ENCODE measurements at places on chromosomes 13 and 19.

DNA sequence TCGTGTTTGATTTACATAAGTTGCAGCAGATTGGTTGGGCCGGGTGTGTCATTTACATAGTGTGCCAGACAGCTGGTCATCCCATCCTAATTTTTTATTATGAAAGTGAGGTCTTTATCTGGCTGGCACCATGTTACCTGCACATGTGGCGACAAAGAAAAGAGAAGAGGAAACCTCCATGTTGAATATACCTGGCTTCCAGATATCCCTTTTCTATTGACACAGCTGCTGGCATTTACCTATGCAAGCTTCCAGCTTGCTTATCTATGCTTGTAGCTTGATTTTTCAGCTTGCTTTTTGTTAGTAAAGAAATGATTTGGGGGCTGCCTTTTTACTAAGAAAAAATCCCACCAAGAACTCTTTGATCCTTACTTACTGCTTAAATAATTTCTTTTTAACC, 681.3 kb upstream of the SLITRK1 start:
- no peak for DNase-seq

DNA sequence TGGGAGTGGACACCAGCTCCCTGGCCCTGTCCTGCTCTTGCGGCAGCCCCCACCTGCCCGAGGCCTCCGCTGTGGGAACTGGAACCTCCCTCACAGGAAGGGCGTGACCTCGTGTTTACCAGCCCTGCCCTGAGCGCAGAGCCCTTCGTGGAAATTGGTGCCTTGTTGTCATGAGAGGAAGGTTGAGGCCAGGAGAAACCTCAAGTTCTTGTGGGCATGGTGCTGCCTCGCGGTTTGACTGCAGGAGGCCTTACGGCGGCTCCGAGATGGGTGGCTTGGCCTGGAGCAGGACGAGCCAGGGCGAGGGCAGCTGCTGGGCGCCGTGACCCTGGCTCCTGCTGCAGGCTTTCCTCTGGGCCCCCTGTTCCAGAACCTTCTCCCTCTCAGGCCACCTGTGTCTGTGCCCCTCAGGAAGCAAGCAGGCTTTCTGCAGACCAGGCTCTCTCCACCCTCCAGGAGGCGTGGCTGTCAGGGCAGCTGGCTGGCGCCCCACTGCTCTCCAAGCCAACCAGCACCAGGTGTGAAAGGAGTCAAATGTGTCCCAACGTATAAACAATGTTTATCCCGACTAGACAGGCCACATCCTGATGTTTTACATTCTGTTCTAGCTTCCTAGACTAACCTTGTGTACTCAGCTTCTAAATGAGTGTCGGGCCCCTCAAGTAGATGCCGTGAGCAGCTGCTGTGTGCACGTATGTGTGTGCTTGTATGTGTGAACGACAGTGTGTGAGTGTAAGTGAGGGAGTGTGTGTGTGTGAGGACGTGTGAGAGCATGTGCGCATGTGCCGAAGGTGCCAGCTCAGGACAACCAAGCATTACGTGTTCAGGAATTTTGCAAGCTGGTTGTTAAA, 10.4 kb upstream of the RASA3 start:
- peak; percentile 58 for DNase-seq

DNA sequence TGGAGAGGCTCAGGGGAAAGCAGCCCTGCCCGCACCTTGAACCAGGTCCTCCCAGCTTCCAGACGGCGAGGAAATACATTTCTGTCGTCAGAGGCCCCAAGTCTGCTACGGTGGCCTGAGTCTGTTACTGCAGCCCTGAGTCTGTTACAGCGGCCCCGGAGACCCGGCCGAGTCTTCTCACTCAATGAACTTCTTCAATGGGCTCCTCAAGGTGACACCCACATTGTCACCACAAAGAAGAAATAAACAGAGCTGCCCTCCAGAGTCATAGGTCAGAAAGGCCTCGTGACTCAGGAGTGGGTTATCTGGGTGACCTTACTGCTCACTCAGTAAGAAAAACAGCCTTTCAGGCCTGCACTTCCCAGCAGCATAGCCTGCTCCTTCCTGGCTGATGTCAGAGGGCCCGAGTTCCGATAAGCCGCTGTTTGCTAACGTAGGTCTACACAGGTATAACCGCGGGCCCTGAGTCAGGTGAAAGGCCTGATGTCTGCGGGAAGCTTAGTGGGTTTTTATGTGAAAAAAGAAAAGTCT, 66.9 kb upstream of the TM9SF2 start:
- peak; percentile 84 for DNase-seq

- DNase-seq, result no peak
Observed at GRCh38 chr19:29016926-29017760, 195.8 kb downstream of the UQCRFS1 start.

- no peak for DNase-seq
Observed at GRCh38 chr19:50694815-50695145, 24.8 kb downstream of the SHANK1 start.

DNA sequence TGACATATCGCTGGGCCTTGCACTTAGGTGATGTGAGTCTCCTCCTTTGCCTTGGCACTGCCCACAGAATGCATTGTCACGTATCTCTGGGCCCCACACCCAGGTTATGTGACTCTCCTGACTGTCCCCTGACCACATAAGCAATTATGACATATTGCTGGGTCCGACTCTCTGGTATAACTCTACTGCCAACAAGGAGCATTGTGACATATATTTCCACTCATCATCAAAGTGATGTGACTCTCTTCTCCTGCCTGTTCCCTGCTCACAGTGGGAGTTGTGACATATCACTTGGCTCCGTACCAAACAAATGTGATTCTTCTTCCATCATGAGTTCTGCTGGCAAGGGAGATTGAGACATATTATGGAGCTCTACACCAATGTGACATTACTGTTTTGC, 15.4 kb upstream of the ZNF681 start:
- no peak for DNase-seq

DNA sequence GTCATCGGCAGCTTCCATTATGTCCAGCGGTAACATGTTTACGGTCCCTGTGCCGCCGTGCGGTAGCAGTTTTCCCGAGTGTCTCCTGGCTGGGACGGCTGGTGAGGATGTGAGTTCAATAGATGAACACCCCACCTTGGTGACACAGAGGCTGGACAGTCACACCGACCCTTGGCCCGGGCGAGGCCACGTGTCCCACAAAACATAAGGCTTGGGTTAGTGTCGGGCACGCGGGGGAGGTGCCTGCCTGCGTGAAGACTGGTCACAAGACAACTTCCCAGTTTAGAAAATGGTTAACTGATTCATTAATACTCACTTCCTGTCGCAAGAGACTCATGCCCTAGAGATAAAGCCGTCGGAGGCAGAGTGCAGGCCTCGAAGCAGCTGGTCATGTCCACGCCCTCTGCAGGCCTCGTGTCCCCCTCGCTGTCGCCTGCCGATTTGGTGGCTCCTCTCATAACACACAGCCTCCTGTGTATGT, 17.2 kb downstream of the RASA3 start:
- peak; percentile 4 for DNase-seq

DNA sequence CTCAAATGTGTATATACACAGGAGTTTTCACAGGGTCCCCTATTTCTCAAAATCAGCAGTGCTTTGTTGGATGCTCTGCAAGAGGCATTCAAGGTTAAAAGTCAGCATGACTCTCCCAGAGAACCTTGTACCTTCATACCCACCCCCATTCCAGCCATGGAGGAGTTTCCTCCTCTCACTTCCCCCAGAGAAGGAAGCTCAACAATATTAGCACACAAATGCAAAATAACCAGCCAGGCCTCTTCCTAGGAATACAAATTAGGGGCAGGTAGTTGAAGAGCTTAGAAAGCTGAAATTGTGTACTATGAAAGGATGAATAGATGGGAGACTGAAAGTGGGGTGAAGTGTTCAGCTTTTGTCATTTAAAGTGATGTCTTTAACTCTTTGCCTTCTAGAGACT, 43.8 kb downstream of the SPRY2 start:
- no peak for DNase-seq

DNA sequence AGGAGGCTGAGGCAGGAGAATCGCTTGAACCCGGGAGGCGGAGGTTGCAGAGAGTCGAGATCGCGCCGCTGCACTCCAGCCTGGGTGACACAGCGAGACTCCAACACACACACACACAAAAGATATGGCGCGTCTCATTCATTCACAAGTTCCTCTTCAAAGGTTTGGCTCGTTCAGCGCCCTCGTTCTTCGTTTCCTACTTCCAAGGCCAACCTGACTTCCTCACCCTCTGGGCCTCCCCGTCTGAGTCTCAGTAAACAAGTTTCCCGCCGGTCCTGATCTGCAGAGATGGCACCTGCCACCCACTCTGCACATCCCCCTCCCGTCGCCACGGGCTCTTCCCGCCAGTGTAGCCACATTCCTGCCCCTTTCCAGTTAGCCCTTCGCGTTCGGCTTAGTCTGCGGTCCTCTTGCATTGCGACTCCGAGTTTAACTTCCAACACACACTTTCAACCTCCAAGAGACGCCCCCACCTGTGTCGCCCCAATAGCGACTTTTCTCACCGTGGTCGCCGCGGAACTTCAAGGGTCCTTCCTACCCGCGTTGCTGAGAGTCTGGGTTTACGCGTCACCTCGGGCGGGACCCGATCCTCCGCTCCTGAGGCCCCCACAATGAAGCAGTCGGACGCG, 1.3 kb upstream of the BSG start:
- no peak for DNase-seq

DNA sequence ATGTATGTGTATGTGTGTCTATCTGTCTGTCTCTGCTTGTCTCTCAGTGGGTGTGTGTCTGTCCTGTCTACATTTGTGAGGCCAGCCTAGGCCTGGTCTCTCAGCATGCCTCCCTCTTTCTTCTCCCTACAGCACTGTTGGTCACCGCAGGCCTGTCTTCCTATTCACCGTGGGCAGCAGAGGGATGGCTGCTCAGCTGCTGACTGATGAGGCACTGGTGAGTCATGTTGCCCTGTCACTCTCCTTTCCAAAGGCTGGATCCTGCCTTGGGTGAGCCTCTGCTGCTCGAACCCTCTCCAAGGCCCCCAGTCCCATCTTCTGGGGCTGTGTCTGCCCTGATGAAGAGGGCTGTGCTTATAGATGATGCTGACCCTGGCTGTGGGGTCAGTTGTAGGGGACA, 6.3 kb downstream of the ZNF71 start:
- DNase-seq, result no peak

DNA sequence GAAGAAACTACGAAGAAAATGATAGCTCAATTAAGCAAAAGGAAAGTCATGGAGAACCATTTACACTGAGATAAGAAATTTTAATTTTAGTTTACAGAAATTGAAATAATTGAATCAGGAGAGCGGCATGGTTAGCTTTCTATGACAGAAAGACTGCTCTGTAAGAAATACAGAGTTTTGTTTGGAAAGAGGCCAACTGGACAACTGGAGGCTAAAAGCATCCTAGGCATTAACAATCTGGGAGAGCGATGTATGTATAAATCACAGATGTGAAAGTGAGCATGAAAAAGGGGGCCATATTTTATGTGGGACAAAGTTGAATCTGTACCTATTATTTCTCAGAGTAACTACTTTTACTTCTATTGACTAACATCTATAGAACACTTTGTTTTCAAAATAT, 1608.8 kb upstream of the PCDH20 start:
- DNase-seq, result no peak

- DNase-seq, result no peak
Observed at GRCh38 chr13:107117327-107118012, 549.5 kb upstream of the ARGLU1 start.

DNA sequence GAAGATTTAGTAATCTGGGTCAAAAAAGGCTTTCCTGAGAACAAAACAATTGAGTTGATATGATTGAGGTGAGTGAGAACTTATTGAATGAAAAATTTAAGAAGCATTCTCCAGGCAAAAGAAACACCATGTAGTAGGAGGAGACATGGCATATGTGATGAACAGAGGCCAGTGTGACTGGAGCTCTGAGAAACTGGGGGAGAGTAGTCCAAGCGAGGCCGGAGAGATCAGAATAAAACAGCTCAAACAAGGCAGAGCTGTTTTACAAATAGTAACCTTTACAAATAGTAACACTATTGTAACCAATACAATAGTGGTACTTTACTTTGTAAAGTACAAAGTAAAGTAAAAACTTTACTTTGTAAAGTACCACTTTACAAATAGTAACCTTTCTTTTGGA, 1159.1 kb downstream of the PCDH9 start:
- DNase-seq, result no peak

- no peak for DNase-seq
Observed at GRCh38 chr13:21365574-21365973, 93.5 kb downstream of the ZDHHC20 start.

DNA sequence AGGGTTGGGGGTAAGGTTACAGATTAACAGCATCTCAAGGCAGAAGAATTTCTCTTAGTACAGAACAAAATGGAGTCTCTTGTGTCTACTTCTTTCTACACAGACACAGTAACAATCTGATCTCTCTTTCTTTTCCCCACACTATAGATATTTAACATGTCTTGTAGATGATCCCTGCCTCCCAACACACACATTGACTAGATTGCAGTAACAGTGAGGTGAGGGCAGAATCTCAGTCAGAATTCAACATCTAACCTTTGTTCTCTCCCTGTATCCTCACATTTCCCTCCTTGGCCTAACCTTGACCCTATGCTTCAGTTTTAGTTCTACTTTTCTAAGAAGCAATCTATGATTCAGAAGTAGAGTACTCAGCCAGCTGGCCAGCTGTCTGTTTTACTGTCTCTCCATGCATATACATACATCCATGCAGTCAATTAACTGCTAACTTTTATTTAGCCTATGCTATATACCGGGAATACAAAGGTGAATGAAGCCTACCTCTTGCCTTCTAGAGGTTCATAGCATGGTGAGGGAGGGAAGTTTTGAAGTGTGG, 18.1 kb downstream of the DNAJC15 start:
- DNase-seq, result no peak

DNA sequence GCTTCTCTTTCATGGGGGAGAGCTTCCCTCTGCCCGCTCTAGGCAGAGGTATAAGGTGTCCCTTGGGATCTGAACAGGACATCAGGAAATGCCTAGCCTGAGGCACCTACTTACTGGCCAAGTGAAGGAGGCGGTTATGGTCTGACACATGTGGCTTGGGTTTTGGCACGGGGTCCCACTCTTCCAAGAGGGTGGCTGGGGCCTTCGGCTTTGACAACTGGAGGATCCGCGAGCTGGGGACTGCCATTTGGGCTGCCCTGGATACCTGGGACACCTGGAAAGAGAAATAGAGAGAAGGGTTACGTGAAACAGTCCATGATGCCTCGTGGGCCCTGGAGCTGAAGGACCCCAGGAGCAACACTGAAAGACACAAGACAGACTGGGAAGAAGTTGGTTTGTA, 22.4 kb upstream of the MIER2 start:
- DNase-seq, result no peak

- DNase-seq, result no peak
Observed at GRCh38 chr13:80166352-80166751, 174.6 kb downstream of the SPRY2 start.

DNA sequence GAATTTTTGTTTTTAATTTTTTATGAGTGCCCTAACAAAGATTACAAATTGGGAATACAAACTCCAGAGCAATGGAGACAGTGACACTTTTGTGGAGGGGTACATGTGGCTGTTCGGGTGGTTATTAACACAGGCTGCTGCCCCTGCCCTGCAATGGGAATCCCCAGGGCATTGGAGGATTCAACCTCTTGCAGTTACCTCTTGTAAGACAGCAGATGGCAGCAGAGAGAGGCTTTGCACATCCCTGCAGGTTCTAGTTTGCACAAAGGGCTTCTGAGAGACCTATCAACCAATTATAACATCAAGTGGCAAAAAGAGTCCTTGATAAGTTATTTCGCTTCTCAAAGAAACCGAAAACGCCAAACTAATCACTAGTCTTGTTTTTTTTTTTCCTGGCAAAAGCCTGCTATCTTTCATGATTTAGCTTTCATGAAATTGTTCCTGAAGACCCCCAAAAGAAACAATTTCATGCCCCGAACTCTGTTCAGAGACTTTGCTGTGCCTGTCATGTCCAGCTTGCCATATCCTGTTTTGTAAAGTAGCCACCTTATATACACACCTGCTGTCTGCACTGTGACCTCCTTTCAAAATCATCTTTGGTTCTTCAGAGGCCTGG, 10.4 kb downstream of the GJB2 start:
- peak; percentile 45 for DNase-seq
